ENCODE measurements at places on chromosomes 13 and 19. TPM values are rescaled to one million over a fixed set of nuclear protein-coding genes. Genes with fewer than 3 reads are reported as not detected.

The ZNF625 gene
- total RNA-seq = 14.5 TPM

The COLGALT1 gene
- total RNA-seq = 173 TPM

The FCHO1 gene
- 2.1 TPM for total RNA-seq

The ICAM5 gene
- 0.53 TPM for total RNA-seq

The PSG6 gene
- total RNA-seq = not detected

The PRR36 gene
- 1.0 TPM for total RNA-seq

The LRRC4B gene
- 12.3 TPM for total RNA-seq

The SCEL gene
- total RNA-seq = not detected

The TYROBP gene
- not detected for total RNA-seq

The MISP3 gene
- 0.43 TPM for total RNA-seq

The TNFAIP8L1 gene
- 7.5 TPM for total RNA-seq

The SIGLEC12 gene
- not detected for total RNA-seq

The KANK3 gene
- total RNA-seq = 1.2 TPM

DNA sequence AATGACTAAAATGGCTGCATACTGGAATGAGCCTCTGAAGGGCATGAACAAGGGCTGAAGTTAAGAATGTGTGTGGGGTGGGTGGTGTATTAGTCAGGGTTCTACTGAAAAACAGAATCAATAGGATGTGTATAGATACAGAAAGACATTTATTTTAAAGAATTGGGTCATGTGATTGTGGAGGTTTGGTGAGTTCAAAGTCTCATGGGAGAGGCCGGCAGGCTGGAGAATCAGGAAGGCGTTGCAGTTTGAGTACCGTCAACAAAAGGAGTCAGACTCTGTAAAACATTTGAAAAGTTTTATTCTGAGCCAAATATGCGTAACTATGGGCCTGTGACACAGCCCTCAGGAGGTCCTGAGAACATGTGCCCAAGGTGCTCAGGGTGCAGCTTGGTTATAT, 24.5 kb upstream of the CYSLTR2 start:
- no peak for DNase-seq

DNA sequence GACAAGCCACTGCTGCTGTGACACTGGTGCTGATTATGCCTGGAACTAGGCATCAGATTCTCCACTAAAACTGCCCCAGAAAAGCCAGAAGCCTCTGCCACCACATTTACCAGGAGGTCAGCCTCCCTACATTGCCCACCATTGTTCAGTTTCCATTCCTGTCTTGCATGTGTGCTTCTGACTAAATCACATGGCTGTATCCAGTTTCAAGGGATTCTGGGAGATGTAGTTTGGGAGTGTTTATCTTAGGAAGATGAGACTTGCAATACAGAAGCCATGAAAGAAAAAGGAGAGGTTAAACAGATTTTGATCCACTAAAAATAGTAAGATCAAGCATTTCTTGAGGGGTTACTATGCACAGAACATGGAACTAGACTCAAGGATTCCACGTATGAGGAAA, 40.7 kb upstream of the SERPINE3 start:
- DNase-seq = no peak

DNA sequence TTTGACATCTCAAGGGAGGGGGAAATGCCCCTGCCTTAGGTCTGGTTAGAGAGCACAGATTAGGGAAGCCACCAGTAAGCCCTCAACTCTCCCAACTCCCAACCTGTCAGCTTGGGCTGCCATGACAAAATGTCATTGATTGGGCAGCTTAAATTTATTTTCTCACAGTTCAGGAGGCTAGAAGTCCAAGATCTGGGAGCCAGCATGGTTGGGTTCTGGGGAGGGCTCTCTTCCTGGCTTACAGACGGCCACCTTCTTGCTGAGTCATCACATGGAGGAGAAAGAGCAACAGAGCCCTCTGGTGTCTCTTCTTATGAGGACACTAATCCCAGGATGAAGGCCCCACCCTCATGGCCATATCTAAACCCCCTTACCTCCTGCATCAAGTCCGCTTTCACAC, 24.2 kb downstream of the C19orf12 start:
- DNase-seq = peak; percentile 52

GRCh38 chr13:106110241-106110855, 425.1 kb downstream of the EFNB2 start:
- DNase-seq = peak; percentile 43

GRCh38 chr13:21443171-21443570, 15.9 kb downstream of the ZDHHC20 start:
- no peak for DNase-seq

DNA sequence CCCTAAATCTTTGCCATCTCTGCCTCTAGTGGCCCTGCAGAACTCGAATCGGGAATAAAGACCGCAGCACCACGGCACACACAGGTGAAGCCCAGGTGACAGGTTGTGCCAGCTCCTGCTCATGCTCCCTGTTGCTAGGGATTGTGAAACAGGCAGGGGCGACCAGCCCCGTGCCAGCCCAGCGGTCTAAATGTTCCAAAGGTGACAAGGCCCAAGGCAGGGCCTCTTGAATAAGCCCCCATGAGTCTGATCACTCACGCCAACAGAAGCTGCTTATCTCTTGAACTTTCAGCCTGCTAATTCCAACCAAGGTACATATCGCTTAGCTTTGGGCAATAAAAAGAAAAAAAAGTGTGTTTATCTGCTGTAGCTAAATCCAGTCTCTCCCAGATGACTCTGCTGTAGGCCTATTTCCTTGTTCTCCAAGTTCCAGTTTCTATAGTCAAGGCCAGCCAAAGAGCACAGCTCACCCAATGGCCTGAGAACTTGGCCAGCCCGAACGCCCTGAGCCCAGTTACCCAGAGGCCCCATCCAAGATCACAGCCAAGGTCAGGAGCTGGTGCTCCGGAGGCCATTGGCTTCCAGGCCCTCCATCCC, 191.1 kb upstream of the GPR12 start:
- no peak for DNase-seq

GRCh38 chr19:19655051-19655594, 8.4 kb downstream of the ATP13A1 start:
- DNase-seq = no peak

GRCh38 chr19:23281663-23282276, 31.6 kb upstream of the ZNF724 start:
- DNase-seq = no peak

DNA sequence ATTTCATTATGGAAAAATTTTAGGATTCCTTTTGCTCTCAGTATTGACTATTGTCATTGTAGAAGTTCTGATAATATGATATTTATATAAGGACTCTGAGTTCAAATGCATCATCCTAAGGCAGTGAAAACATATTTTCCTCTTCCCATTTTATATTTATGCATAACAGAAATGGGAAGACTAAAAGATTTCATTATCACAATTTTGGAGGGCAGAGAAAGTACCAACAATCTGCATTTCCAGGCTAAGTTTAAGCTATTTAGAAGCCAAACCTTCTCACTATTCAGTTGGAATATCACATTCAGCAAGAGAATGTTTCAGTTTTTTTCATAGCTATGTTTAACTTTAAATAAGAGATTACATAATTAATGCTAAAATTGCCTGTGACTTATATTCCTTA, 558.5 kb upstream of the GPC6 start:
- DNase-seq = no peak

DNA sequence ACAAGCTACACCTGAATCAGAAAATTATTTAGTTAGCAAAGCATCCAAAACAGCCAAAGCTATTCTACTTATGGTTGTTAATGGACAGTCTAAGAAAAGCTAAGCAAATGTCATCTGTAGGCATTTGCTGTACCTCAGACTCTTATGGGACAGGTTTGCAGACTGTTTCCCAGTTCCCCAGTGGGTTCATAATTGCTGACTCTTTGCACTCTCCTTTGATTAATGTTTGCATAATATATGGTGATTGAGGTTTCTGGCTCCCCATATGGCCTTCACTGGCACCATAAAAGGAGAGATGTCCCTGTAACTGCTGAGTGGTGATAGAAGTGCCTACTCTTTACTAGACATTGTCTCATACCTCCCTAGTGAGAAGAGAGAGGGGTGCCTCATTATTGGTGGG, 142.1 kb downstream of the GPC6 start:
- no peak for DNase-seq

GRCh38 chr19:50912727-50913716, 1.8 kb upstream of the KLK4 start:
- DNase-seq = no peak

- DNase-seq = no peak
These were observed 1165.8 kb downstream of the OLFM4 start for GRCh38 chr13:54194233-54195024.

- no peak for DNase-seq
These were observed 4.8 kb downstream of the ATP4A start for GRCh38 chr19:35558400-35559280.

GRCh38 chr13:87536899-87537298, 134.3 kb upstream of the SLITRK5 start:
- DNase-seq = no peak

GRCh38 chr19:45769821-45770191, 754 bp upstream of the SIX5 start:
- peak; percentile 31 for DNase-seq

DNA sequence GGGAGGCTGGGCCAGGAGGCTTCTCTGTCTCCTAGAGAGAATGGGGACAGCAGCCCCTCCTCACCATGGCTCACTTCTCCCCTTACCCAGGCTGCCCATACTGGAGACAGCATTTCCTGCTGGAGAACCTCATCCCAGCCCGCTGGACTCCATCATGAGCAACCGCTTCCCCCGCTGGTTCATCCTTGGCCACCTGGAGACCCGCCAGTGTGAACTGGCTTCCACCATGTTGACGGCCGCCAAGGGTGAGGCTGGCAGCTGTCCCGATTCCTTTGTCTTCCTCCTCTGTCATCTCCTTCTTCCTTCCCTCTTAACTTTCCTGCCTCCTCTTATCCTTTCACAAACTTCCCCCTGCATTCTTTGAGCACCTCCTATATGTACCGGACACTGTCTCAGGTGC, 28.0 kb downstream of the ZSWIM4 start:
- no peak for DNase-seq

DNA sequence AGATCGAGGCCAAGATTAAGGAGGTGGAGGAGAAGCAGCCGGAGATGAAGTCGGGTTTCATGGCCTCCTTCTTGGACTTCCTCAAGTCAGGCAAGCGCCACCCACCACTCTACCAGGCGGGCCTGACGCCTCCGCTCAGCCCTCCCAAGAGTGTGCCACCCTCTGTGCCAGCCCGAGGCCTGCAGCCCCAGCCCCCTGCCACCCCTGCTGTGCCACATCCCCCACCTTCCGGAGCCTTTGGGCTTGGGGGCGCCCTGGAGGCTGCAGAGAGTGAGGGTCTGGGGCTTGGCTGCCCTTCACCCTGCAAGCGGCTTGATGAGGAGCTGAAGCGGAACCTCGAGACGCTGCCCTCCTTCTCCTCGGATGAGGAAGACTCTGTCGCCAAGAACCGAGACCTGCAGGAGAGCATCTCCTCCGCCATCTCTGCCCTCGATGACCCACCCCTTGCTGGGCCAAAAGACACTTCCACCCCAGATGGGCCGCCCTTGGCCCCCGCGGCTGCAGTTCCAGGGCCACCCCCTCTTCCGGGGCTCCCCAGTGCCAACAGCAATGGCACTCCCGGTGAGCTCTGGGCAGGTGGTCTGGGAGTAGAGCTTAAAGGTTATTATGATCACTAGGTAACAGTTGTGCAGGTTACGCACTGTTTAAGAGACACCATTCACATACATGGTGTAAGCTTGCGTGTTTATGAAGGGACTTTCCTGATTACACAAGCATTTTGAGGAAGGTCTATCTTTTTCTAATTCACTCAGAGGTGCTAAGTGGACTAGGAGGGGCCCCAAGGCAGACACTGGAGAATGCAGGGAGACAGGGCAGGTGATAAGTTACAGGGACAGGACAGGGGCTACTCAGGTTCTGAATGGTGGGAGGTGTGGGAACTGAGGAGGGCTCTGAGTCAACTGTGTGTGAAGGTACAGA, 8.7 kb downstream of the PRR12 start:
- DNase-seq = no peak

GRCh38 chr13:73075954-73076353, 17.1 kb downstream of the KLF5 start:
- no peak for DNase-seq

DNA sequence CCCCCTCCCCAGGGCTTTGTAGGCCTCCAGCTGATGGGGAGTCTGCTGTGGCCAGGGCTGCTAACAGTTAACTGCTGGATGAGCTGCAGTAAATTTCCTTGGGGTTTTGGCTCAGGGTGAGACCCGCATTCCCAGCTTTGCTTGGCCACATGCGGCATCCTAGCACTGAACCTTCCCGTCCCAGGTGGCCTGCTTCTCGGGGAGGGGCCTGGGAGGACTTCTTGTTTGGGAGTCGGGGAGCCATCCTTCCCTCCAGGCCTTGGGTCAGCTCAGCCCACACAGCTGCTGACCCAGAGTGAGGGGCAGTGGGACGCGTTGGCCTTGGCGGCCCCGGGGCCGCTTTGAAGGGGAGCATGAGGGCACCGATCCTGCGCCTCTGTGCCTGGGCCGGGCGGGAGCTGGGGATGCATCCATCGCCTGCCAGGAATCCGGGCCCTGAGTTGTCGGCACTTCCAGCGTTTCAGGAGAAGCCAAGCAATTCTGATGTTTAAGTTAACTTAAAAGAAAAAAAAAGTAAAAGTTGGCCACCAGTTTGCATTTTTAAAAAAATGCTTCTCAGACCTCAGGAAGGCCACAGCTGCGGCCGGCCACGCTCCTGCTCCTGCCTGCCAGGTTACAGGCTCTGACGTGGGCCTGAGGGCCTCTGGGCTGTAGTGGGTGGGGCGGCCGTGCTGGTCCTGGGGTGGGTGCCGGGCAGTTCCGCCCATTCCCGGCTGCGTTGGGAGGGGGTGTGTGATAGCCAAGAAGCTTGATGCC, 27.7 kb downstream of the CRTC1 start:
- no peak for DNase-seq

DNA sequence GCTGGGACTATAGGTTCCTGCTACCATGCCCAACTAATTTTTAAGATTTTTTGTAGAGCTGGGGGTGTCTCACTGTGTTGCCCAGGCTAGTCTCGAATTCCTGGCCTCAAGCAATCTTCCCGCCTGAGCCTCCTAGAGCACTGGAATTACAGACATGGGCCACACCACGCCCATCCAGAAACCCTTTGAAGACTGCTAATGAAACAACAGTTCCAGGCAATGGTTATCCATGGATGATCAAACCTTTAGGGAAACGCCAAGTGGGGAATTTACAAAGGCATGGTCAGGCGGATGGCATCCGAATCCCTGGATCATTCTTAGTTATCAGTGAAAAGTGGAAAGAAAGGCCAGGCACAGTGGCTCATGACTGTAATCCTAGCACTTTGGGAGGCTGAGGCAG, 16.9 kb upstream of the DNMT1 start:
- DNase-seq = no peak

- no peak for DNase-seq
These were observed 20.4 kb upstream of the SPRY2 start for GRCh38 chr13:80361298-80361697.
